ENCODE measurements at places on chromosomes 6 and 20.

GRCh38 chr6:20038410-20039204, 173.7 kb downstream of the MBOAT1 start:
- no peak for DNase-seq

DNA sequence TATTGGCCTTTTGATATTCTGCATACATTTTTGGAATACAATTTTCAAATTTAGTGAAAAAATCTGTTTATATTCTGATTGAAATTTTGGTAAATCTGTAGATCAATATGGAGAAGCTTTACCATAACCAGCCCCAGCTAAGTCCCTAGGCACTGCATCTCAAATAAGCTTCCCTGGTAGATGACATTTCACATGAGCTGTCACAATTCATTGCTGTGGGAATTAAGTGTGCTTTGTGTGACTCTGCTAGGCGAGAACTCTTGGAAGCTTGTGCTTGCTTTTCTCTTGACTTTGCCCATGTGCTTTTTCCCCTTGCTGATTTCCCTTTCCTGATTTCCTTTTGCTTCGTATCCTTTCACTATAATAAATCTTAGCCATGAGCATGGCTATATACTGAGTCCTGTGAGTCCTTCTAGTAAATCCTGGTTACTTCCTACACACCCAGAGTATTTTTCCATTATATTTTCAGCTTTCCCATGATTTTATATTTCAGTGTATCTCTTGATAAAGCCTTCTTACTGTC, 166.5 kb upstream of the MMS22L start:
- DNase-seq = no peak

- no peak for DNase-seq
These were observed 286.5 kb downstream of the ALDH8A1 start for GRCh38 chr6:134663356-134663755.

DNA sequence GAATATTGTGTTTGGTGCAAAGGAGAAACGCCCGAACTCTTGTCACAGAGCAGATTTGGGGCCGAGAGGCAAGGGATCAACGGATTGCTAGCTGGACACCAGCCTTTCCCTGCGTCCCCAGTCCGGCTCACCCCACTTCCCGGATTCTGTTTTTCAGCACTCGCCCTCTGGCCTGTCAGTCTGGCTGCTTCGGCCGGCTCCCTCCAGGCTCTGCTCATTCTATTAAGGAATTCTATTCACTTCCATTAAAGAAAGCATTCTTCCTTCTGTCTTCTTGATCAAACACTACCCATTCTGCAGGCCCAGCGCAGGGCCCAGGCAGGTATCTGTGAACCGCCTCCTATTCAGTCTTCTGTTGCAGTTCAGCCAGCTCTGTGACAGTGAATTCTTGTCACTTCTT, 91.7 kb downstream of the RNF182 start:
- DNase-seq = no peak

DNA sequence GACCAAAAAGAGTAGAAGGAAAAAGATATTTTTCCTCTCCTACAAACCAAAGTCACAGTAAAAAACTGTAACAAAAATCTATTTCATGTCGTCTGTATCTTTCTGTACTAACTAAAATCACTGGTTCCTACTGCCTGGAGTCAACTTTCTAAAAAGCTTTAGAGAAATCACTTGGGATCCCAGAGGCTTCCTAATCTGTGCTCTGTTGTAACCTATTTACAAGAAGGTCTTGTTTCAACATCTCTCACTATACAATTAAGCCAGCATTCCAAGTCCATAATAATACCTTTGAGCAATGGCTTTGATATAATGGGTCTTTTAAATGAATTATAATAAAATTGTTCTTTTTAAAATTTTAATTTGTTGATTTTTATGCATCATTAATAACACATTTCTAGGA, 20.4 kb downstream of the RAB23 start:
- DNase-seq = no peak

- DNase-seq = no peak
These were observed 9.1 kb downstream of the YTHDF1 start for GRCh38 chr20:63206878-63207277.

GRCh38 chr6:151551223-151551857, 57.5 kb downstream of the CCDC170 start:
- no peak for DNase-seq

DNA sequence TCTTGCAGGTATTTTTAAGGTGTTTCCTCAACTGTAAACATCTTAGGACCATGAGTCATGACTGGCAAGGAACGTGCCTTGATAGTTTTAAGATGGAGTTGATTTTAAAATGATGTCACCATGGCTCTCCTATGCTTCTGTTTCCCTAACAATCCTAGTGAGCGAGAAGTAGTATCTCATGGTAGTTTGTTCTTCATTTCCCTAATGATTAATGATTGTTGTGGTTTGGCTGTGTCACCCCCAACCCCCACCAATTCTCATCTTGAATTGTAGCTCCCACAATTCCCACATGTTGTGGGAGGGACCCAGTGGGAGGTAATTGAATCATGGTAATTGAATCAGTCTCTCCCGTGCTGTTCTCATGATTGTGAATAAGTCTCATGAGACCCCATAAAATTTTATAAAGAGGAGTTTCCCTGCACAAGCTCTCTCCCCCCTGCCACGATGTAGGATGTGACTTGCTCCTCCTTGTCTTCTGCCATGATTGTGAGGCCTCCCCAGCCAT, 16.8 kb upstream of the BNIP5 start:
- DNase-seq = no peak

- DNase-seq = peak; percentile 30
These were observed 27.5 kb upstream of the BCLAF1 start for GRCh38 chr6:136317021-136317694.

DNA sequence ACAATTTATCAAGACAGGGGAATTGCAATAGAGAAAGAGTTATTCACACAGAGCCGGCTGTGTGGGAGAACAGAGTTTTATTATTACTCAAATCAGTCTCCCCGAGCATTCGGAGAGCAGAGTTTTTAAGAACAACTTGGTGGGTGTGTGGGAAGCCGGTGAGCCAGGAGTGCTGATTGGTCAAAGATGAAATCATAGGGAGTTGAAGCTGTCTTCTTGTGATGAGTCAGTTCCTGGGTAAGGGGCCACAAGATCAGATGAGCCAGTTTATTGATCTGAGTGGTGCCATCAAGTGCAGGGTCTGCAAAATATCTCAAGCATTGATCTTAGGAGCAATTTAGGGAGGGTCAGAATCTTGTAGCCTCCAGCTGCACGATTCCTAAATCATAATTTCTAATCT, 50.0 kb upstream of the ECI2 start:
- DNase-seq = peak; percentile 4

- no peak for DNase-seq
These were observed 6.4 kb upstream of the ZBTB46 start for GRCh38 chr20:63837479-63837878.

- no peak for DNase-seq
These were observed 12.3 kb upstream of the CBFA2T2 start for GRCh38 chr20:33477386-33478234.

DNA sequence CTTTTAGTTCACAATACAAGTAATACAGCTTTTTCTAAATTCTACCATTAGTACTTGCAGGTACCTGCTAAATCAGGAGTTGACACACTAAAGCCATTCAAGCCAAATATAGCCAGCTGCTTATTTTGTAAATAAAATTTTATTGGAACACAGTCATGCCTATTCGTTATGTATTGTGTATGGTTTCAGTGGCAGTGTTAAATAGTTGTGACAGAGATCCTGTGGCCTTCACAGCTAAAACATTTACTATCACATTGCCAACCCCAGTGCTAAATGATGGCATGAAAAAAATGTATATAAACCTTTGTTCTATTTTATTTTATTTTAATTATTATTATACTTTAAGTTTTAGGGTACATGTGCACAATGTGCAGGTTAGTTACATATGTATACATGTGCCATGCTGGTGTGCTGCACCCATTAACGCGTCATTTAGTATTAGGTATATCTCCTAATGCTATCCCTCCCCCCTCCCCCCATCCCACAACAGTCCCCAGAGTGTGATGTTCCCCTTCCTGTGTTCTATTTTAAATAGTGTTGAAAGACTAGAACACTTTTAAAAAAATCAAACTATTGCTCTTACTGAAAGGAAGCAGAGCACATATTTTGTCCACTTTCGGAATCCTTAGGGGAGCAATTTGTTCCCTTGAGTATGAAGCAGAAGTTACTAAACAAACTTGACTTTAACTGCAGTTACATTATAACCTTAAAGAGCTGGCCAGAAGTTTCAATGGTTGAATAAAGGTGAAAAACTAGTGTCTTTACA, 115.7 kb downstream of the PRIM2 start:
- DNase-seq = no peak

GRCh38 chr6:63802606-63803206, 167.1 kb downstream of the PHF3 start:
- no peak for DNase-seq

GRCh38 chr20:17493173-17493572, 38.0 kb downstream of the BFSP1 start:
- DNase-seq = no peak

DNA sequence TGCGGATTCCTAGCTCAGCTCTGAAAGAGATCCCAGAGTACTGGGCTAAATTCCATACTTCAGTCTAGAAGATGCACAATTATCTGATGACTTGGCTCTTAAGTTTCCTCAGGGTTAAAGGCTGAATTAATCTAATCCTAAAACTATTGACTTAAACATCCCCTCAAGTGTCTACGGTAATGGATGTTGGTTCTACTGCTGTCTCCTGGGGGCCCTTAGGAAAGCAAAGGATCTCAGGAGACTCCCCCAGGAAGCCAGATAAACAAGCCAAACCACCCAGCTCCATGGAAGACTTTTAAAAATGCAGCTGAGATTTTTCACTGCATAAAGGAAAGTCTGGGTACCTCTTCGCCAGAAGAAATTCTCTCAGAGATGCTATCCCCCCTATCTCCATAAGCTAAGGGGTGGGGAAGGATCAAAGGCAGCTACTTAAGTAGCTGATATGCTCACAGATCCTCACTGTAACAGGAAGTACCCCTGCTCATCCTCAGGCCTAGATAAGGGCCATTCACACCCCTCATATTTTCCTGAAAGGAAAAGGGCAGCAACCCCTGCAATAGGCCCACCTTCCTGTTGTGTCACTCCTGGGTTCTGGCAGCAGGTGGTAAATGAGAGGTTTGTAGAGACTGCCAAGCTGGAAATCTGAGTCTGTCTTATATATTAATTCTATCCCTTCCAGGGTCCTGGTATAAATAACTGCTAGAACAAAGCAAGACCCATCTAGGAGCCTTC, 9.3 kb downstream of the NDRG3 start:
- no peak for DNase-seq
